ENCODE measurements at places on chromosomes 4 and X. TPM values are rescaled to one million over a fixed set of nuclear protein-coding genes. Genes with fewer than 3 reads are reported as not detected.
A peak's percentile ranks its signal among the peaks of the same experiment; 100 is the strongest.

DNA sequence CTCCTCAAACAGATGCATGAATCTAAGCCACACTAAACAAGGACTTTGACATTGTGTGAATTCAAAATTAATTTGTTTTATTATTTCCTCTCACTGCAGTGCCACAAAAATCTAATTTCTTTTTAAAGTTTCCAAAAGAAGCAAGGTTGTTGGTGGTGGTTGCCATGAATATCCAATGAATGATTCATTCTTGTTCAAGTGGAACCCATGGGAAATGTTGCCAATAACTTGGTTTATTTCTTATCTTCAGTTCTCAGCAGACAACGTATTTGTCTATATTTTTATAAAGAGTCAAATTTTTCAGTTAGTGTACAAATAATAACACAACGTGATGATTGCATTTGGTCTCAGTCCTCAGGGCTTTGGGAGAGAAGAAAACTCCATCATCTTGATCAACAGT lies 309.4 kb upstream of the NOCT start:
- no peaks in the 10 kb centered on the region for H3K36me3 ChIP-seq
- H3K4me3 ChIP-seq = no peak overlapping the region
- H3K4me1 ChIP-seq = no peaks in the 10 kb centered on the region

DNA sequence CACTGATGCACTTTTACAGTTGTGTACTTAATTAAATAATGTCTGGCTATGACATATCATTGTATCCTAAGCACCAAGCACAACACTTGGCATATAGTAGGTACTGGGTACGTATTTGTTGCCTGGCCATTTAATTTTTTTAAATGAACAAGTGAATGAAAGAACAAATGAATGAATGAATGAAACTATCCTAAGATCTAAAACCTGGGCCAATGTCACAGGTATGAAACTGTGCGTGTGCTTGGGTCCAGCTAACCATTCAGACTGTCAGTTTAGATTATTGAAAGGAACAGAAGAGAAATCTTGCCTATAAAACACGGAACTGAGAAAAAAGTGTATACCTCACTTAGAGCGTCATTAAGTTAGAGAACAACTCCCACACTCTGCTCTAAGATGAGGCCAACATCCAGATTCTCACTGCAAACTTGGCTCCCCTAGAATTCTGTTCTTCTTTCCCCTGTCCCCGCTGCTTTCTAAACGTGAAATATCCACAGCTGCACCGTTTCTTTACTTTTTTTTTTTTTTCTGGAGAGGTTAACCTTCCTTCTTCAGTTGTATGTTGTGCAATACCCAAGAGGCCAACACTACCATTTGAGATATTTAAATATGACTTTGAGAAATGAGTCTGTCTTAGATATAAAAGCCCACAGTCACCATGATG lies 17.3 kb upstream of the SEL1L3 start:
- H3K27me3 ChIP-seq = peaks cover 1% of the 10 kb centered on the region
- no peak for DNase-seq
- H3K36me3 ChIP-seq = no peaks in the 10 kb centered on the region
- H3K4me3 ChIP-seq = no peak overlapping the region
- no peak overlapping the region for H3K27ac ChIP-seq

DNA sequence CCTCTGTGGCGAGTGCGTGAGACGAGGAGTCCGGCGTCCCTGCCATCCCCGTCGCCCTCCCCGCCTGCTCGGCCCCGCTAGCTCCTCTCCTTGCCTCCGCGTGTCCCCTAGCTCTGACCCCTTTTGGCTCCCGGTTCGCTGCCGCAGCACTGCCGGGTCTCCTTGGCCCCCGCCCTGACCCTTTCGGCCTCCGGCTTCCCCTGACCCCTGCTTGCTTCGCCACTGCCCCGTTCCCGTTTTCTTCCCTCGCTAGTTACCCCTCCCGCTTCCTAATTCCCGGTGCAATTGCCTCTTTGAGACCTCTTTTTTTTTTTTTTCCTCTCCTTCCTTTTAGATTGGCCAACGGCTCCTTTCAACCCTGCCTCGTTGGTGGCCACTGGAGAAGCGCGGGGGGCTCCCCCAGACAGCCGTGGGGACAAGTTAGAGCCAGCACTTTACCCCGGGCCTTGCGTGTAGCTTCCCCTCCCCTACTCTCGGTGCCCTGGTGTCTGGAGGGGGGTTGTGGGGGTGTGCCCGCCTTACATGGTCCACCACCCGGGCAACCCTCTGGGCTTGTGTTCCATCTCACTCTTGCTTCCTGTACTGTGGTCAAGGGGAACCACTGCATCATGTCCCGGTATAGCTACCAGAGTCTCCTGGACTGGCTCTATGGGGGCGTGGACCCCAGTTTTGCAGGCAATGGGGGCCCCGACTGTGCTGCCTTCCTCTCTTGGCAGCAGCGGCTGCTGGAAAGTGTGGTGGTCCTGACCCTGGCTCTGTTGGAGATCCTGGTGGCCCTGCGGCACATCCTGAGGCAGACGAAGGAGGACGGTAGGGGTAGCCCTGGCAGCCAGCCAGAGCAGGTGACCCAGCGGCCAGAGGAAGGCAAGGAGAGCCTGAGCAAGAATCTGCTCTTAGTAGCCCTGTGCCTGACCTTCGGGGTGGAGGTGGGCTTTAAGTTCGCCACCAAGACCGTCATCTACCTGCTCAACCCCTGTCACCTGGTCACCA lies 548 bp downstream of the TMEM164 start:
- H3K4me3 ChIP-seq = peak overlapping the region; percentile 93
- H3K27ac ChIP-seq = peak overlapping the region; percentile 87
- H3K36me3 ChIP-seq = peaks cover 24% of the 10 kb centered on the region
- no peaks in the 10 kb centered on the region for H3K27me3 ChIP-seq

DNA sequence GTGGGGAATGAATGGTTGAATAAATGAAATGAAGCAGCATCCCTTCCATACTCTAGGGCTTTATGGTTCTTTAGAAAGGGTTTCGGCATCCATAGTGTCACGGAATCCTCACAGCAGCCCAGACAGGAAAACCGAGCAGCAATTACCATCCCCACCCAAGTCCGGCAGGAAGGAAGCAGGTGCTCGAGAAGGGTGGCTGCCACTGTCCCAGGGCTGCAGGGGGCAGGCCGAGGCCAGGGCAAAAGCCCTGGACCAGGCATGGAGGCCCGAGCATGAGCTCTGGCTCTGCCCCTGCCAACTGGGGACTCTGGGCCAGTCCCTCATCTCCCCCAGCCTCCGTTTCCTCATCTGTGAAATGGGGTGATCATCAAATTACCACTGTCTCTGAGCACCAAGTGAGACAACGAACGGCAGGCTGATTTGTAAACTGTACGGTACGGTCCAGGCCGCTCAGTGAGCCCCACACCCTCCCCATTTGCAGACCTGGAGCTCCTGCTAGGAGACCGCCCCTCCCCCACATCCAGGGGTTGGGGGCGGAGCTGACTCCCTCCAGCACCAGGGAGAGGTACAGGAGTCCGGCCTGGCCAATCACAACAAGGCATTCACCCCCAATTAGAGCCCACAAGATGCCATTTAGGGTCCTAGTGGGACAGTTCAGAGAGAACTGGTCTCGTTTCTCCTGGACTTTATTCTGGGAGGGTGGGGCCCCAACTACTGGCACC lies 100.4 kb downstream of the WFS1 start:
- no peak overlapping the region for H3K27ac ChIP-seq
- no peak overlapping the region for H3K4me3 ChIP-seq
- no peaks in the 10 kb centered on the region for H3K4me1 ChIP-seq
- H3K36me3 ChIP-seq = no peaks in the 10 kb centered on the region
- no peaks in the 10 kb centered on the region for H3K27me3 ChIP-seq
- no peak for DNase-seq

- H3K27ac ChIP-seq = no peak overlapping the region
- H3K4me3 ChIP-seq = no peak overlapping the region
- H3K36me3 ChIP-seq = no peaks in the 10 kb centered on the region
These were observed 83.8 kb downstream of the MOSPD2 start for GRCh38 chrX:14956813-14957582.

- H3K27ac ChIP-seq = no peak overlapping the region
- H3K36me3 ChIP-seq = no peaks in the 10 kb centered on the region
- peaks cover 13% of the 10 kb centered on the region for H3K27me3 ChIP-seq
- H3K4me1 ChIP-seq = no peaks in the 10 kb centered on the region
These were observed 102.7 kb upstream of the ZNF827 start for GRCh38 chr4:146041139-146042004.

DNA sequence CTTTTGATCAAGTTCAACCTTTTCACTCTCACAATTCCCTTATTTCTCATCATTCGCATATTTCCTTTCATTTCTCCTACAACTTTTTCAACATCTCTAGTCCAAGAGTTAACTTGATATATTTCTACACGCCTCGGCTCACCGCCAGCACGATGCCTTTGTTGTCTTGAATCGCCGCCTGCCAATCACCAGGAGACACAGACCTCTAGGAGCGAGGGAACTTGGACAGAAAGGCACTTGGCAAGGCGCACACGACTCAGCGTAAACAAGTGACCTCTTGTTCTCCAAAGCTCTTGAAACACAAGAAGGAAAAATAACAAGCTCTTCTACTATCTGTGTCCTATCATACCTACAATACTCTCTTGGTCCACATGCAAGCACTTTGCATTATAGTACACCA lies 27.1 kb upstream of the RBMX start:
- no peaks in the 10 kb centered on the region for H3K36me3 ChIP-seq
- no peak for DNase-seq
- peaks cover 12% of the 10 kb centered on the region for H3K4me1 ChIP-seq
- no peaks in the 10 kb centered on the region for H3K27me3 ChIP-seq
- H3K27ac ChIP-seq = no peak overlapping the region

- no peaks in the 10 kb centered on the region for H3K36me3 ChIP-seq
- no peaks in the 10 kb centered on the region for H3K4me1 ChIP-seq
- H3K27ac ChIP-seq = no peak overlapping the region
These were observed 43.7 kb downstream of the OTOP1 start for GRCh38 chr4:4182835-4183568.

Gene RASL11B
- total RNA-seq = 0.50 TPM
